ENCODE measurements at places on chromosomes 12 and 14. TPM values are rescaled to one million over a fixed set of nuclear protein-coding genes. Genes with fewer than 3 reads are reported as not detected.

Gene ENDOU
- 0.12 TPM for total RNA-seq

Gene NXPH4
- not detected for total RNA-seq

Gene SCNN1A
- total RNA-seq = 2.1 TPM

Gene LMNTD1
- total RNA-seq = not detected

Gene GNS
- 22.4 TPM for total RNA-seq

DNA sequence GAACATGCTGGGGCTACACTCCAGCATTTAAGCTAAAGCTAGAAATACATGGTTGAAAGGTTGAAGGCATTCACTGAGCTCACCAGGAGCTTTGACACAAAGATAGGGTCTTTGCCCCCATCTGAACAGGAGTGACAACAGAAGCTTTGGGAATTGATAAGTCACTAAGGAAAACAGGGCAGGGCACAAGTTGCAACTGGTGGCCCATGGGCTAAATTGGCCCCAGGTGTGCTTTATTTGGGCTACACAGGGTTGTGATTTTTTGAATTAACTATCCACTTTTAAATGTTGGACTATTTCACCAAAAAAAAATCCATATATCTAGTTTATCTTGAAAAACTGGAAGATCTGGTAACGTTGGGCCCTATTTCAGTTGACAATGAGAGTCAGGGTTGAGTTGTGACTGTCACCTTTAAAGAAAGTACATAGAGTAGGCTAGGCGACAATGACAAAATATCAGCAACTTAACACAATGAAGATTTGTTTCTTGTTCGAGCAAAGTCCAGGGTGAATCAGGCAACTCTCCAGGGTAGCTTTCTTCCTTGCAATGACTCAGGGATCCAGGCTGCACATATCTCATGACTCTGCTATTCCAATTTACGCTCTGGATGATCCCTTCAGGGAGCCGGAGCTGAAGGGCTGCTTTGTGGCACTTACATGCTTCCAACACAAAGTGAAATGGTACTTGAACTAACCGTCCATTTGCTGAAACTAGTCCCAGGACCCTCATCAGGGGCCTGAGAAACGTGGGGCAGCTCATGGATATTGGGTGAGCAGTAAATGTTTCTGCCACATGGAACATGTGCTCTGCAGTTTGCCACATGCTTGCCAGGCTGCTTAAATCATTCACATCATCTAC is 13.3 kb upstream of the EIF4B start:
- DNase-seq = no peak

- no peak for DNase-seq
Measured at GRCh38 chr12:102498471-102498870, 18.1 kb upstream of the IGF1 start.

GRCh38 chr12:1584326-1584725 is 10.1 kb downstream of the FBXL14 start:
- DNase-seq = no peak

- DNase-seq = no peak
Measured at GRCh38 chr12:59040656-59041055, 120.4 kb upstream of the LRIG3 start.

GRCh38 chr14:26088275-26088674 is 509.6 kb downstream of the NOVA1 start:
- no peak for DNase-seq

- DNase-seq = no peak
Measured at GRCh38 chr14:94097091-94097490, 13.4 kb upstream of the IFI27 start.
